Smooth muscle cell of the brain vasculature (primary cell): ENCODE measurements at places on chromosomes 3 and 15.

DNA sequence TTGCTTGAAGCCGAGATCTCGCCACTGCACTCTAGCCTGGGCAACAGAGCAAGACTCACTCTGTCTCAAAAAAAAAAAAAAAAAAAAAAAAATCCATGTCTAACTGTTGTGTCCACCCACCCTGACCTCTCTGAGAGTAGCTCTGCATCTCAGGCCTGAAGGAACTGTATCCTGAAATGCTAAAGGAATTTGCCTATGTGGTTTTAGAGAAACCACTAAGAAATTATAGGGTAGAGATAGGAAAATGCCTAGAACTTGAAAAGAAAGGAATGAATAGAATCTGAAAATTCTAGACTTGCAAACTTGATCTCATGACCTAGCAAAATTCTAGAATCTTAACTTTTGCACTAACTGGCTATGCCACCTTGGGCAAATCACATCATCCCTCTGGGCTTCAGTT is 217.5 kb upstream of the ROPN1 start:
- DNase-seq, result no peak

GRCh38 chr3:194072097-194072428 is 63.9 kb upstream of the HES1 start:
- no peak for DNase-seq

DNA sequence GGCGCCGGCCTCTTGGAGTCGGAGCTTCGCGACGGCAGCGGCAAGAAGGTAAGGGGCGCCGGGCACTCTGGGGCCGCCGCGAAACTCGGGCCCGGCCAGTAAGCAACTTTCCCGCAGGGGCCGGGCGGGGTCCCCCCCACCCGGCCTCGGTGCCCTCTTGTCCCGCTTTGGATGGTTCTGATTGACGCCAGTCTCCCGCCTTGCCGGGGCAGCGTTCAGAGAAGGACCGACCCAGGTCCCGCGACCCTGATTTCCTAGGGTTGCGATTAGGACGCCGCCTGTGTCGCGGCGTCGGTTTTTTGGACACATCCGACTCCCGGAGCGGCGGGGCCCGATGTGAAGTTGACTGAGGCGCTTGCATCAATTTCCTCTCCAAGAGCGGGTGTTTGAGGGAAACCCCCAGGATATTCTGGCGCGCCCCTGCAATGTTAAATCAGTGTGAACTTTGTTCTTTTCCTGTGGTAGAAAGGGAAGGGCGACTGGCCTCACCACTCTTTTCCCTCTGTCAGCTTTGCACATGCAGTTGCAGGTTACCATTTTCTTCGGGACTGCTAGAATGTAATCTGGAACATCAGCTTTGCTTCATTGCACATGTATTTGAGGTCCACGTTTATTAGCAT is 755 bp downstream of the PDE8A start:
- no peak for DNase-seq

- DNase-seq, result no peak
These were observed 3.8 kb downstream of the SELENOS start for GRCh38 chr15:101273534-101273933.
